Natural killer cell (primary cell): ENCODE measurements at places on chromosomes 1 and 21. TPM values are rescaled to one million over a fixed set of nuclear protein-coding genes. Genes with fewer than 3 reads are reported as not detected.

- H3K36me3 ChIP-seq, result no peaks in the 10 kb centered on the region
- no peak for DNase-seq
- H3K27me3 ChIP-seq, result no peaks in the 10 kb centered on the region
- peaks cover 5% of the 10 kb centered on the region for H3K4me1 ChIP-seq
- peak overlapping the region; percentile 76 for H3K27ac ChIP-seq
- H3K4me3 ChIP-seq, result no peak overlapping the region
Measured at GRCh38 chr21:25572861-25573310, 34.4 kb downstream of the MRPL39 start.

- DNase-seq, result peak; percentile 65
- H3K4me1 ChIP-seq, result no peaks in the 10 kb centered on the region
- H3K27ac ChIP-seq, result no peak overlapping the region
- H3K27me3 ChIP-seq, result no peaks in the 10 kb centered on the region
- no peaks in the 10 kb centered on the region for H3K36me3 ChIP-seq
Measured at GRCh38 chr1:85179522-85179921, 21.3 kb downstream of the SYDE2 start.

- H3K4me3 ChIP-seq, result no peak overlapping the region
- DNase-seq, result no peak
- peaks cover 74% of the 10 kb centered on the region for H3K4me1 ChIP-seq
- H3K27ac ChIP-seq, result no peak overlapping the region
Measured at GRCh38 chr1:25063591-25064416, 133.7 kb upstream of the RUNX3 start.

DNA sequence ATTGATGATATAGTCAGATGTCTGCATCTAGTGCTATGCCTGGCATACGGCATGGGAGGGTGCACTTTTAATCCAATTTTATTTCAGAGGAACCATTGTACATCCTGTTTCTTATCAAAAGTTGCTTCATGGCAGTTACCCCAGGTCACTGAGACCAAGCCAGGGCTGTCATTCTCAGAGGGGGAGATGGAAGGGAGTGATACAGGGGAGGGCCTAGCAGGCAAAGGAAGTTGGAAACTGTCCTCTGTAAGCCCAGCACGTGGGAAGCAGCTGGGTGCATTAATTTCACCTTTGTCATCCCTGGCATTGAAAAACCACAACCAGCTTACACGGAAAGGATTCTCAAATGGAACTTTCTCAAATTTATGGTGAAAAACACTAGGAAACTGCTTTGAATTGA lies 458.7 kb upstream of the ADAMTS5 start:
- no peak for DNase-seq
- no peak overlapping the region for H3K27ac ChIP-seq
- H3K4me1 ChIP-seq, result no peaks in the 10 kb centered on the region
- H3K36me3 ChIP-seq, result no peaks in the 10 kb centered on the region

Gene CYYR1
- total RNA-seq, result not detected

Gene SLC22A15
- 6.3 TPM for total RNA-seq

Gene OR2T2
- total RNA-seq, result not detected

Gene EVA1C
- 14.7 TPM for total RNA-seq

GRCh38 chr1:209831615-209832014 lies 3.8 kb downstream of the UTP25 start:
- peaks cover 19% of the 10 kb centered on the region for H3K4me1 ChIP-seq
- no peak overlapping the region for H3K4me3 ChIP-seq
- peaks cover 56% of the 10 kb centered on the region for H3K36me3 ChIP-seq
- no peak overlapping the region for H3K27ac ChIP-seq
- no peaks in the 10 kb centered on the region for H3K27me3 ChIP-seq
- no peak for DNase-seq

Gene OR2L8
- total RNA-seq, result not detected

DNA sequence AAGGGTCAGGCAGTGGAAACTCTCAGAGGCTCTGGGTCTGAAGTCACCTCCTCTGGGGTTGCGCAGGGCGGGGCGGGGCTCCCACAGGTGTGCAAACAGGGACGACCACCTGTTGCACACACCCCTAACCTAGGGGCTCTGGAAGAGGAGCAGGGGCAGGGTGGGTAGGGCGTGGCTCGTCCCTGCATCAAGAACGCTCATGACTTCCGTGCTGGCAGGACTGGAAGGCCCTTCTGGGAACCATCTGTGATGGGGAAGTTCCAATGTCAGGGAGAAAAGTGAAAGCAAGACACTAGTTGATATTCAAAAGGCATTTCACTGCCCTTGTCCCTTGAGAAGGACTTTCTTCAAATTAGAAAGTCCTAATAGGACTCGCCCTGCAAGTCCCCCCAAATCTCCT lies 22.1 kb upstream of the CLSTN1 start:
- H3K4me3 ChIP-seq, result no peak overlapping the region
- H3K27ac ChIP-seq, result no peak overlapping the region
- DNase-seq, result no peak
- no peaks in the 10 kb centered on the region for H3K27me3 ChIP-seq
- H3K36me3 ChIP-seq, result peaks cover 11% of the 10 kb centered on the region
- H3K4me1 ChIP-seq, result peaks cover 14% of the 10 kb centered on the region

DNA sequence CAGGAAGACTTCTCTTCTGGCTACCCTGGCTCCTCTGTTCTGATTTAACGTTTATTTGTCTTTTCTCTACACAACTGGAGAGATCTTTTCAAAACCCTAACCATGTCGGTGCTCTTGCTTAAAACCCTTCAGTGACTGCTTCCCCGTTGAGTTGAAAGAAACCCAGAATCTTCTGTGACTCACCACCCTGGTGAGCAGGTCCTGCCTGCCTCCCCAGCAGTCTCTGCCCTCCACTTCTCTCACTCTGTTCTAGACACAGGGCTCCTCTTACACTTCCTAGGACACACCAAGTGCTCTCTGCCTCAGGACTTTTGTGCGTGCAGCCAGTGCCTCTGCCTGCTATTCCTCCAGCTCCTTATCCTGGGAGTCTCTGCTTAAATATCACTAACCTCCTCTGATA lies 131.4 kb downstream of the IER5 start:
- no peak overlapping the region for H3K4me3 ChIP-seq
- no peaks in the 10 kb centered on the region for H3K27me3 ChIP-seq
- no peaks in the 10 kb centered on the region for H3K36me3 ChIP-seq
- no peak overlapping the region for H3K27ac ChIP-seq
- no peak for DNase-seq
- H3K4me1 ChIP-seq, result no peaks in the 10 kb centered on the region

- peak; percentile 72 for DNase-seq
- peaks cover 7% of the 10 kb centered on the region for H3K4me1 ChIP-seq
- H3K27ac ChIP-seq, result no peak overlapping the region
Measured at GRCh38 chr1:58922302-58923089, 138.6 kb upstream of the JUN start.

DNA sequence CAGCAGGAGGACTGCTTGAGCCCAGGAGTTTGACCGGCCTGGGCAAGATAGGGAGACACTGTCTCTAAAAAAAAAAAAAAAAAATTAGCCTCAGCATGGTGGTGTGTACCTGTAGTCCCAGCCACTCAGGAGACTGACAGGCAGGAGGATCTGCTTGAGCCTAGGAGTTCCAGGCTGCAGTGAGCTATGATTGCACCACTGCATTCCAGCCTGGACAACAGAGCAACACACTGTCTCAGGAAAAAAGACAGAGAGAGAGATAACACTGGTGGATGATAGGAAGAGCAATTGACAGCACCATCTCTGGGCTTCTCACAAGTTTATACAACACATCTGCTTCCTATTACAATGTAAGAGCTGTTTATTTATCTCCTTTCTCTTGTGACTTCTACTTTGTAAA lies 2.4 kb upstream of the RNU11 start:
- H3K36me3 ChIP-seq, result no peaks in the 10 kb centered on the region
- no peak overlapping the region for H3K4me3 ChIP-seq
- DNase-seq, result no peak
- H3K27me3 ChIP-seq, result no peaks in the 10 kb centered on the region

Gene HCN3
- 2.0 TPM for total RNA-seq

GRCh38 chr1:15531682-15532081 lies 5.0 kb downstream of the DNAJC16 start:
- H3K4me3 ChIP-seq, result no peak overlapping the region
- H3K27me3 ChIP-seq, result no peaks in the 10 kb centered on the region
- H3K4me1 ChIP-seq, result peaks cover 6% of the 10 kb centered on the region
- H3K27ac ChIP-seq, result no peak overlapping the region
- DNase-seq, result no peak

DNA sequence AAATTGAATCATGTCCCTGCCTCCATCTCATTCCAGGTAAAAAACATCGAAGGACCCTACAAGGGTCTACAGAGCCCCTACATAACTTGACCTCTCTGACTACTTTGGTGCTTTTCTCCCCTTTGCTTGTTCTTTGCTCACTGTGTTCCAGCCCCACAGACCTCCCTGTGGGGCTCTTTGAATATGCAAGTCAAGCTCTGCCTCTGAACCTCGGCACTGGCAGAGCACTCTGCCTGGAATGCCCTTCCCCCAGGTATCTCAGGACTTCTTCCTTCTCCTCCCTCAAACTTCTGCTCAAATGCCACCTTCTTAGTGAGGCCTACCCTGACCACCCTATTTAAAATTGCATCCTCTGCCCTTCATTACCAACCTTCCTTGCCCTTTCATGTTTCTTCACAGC lies 87.8 kb upstream of the CD34 start:
- H3K27ac ChIP-seq, result no peak overlapping the region
- no peaks in the 10 kb centered on the region for H3K4me1 ChIP-seq
- no peaks in the 10 kb centered on the region for H3K36me3 ChIP-seq

Gene F5
- total RNA-seq, result 0.02 TPM

Gene CELA3B
- total RNA-seq, result not detected

- no peak overlapping the region for H3K4me3 ChIP-seq
- DNase-seq, result no peak
- H3K4me1 ChIP-seq, result no peaks in the 10 kb centered on the region
- H3K27ac ChIP-seq, result no peak overlapping the region
- no peaks in the 10 kb centered on the region for H3K27me3 ChIP-seq
Measured at GRCh38 chr1:177848577-177848976, 121.3 kb downstream of the SEC16B start.

- H3K4me3 ChIP-seq, result no peak overlapping the region
- no peak for DNase-seq
- H3K27ac ChIP-seq, result no peak overlapping the region
- H3K4me1 ChIP-seq, result no peaks in the 10 kb centered on the region
Measured at GRCh38 chr1:85283475-85284199, 7.2 kb upstream of the BCL10 start.

Gene CHD1L
- total RNA-seq, result 44.0 TPM

Gene VWA5B1
- not detected for total RNA-seq

Gene OR2T33
- total RNA-seq, result not detected

GRCh38 chr1:204509186-204509635 lies 7.0 kb upstream of the MDM4 start:
- H3K4me3 ChIP-seq, result no peak overlapping the region
- H3K4me1 ChIP-seq, result peaks cover 34% of the 10 kb centered on the region
- H3K27me3 ChIP-seq, result no peaks in the 10 kb centered on the region
- H3K36me3 ChIP-seq, result no peaks in the 10 kb centered on the region

DNA sequence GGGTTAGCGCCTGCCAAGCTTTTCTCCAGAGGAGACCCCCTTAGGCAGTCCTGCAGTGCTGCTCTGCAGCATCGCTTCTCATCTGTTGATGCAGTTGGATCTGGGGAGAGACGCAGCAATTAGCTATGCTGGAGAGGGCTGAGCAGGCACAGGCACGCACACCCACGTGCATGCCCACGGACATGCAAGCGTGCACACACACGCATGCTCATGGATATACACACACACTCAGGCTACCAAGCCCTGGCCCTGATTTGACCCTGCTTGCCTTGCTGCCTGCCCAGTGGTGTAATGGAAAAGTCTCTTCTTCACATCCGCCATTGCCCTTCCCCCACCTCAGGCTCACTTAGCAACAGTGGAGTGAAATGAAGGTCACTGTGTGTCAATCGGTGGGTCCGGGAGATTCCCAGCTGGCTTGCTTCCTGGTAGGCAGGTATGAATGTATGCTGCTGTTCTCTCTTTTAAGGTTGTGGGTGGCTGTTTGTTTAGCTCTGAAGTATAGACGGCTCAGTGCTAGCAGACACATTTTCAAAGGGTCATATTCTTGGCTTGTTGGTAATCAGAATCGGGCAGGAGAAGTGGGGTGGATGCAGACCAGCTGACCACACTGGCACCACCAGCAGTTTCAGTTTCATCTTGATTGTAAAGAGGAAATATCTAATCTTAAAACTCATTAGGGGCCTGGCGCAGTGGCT lies 9.5 kb downstream of the ATP1B1 start:
- no peaks in the 10 kb centered on the region for H3K36me3 ChIP-seq
- peaks cover 17% of the 10 kb centered on the region for H3K4me1 ChIP-seq
- H3K27me3 ChIP-seq, result no peaks in the 10 kb centered on the region
- DNase-seq, result peak; percentile 13
- H3K27ac ChIP-seq, result peak overlapping the region; percentile 57

- no peaks in the 10 kb centered on the region for H3K27me3 ChIP-seq
- H3K36me3 ChIP-seq, result no peaks in the 10 kb centered on the region
- H3K27ac ChIP-seq, result no peak overlapping the region
Measured at GRCh38 chr1:212108187-212108586, 72.6 kb downstream of the DTL start.

DNA sequence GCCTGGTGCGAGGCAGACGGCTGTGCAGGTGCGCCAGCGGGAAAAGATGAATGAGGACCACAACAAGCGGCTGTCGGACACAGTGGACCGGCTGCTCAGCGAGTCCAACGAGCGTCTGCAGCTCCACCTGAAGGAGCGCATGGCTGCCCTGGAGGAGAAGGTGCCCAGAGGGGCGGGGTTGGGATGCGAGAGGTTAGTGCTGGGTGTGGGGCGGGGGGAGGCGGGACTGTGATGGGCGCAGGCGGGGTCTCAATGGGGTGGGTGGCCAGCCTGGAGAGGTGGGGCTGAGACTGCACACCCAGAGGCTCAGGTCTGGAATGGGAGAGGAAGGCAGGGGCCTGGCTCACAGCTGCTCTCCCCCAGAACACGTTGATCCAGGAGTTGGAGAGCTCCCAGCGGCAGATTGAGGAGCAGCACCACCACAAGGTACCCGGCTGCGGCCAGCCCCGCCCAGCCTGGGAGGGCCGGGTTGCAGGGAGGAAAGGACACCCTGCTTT lies 22.3 kb downstream of the PPFIA4 start:
- H3K4me1 ChIP-seq, result no peaks in the 10 kb centered on the region
- no peak overlapping the region for H3K27ac ChIP-seq
- no peaks in the 10 kb centered on the region for H3K27me3 ChIP-seq

Gene UBE2U
- not detected for total RNA-seq

- peaks cover 79% of the 10 kb centered on the region for H3K36me3 ChIP-seq
- H3K4me3 ChIP-seq, result no peak overlapping the region
- DNase-seq, result peak; percentile 61
Measured at GRCh38 chr1:25971066-25971810, 26.6 kb downstream of the PAFAH2 start.

DNA sequence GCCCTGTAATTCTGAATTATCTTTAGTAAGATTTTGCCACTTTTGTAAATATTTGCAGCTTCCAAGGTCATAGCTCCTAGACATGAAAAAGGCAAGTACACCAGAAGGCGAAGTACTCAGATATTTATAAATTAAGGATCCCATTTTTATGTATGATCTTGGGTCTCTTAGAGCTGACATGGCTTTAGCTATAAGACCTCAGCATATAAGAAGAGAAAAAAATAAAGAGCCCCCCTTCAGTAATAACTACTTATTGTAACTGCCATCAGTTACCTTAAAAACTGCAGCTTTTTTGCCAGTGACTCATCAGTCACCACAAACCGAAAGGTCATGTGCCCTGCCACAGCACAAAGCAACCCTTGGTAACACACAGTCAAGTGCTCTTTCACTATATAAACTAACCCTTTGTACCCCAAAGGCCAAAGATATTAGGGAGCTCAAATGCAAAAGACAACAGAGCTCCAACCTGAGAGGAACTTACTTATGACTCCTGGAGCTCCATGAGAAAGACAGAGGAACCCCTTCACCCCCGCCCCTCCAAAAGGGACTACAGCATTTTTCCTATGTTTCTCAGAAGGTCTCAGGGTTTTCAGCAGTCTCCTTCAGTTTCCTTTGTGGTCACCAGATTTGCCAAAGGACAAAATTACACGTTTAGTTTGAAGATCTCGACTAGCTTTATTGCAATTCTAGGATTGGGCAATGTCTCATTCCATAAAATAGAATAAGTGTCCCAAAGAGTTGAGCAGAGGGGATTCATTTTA lies 219.8 kb upstream of the DUSP10 start:
- peak; percentile 68 for DNase-seq
- H3K4me3 ChIP-seq, result no peak overlapping the region
